MCF 10A (cell line): ENCODE measurements at places on chromosomes 13 and 19. TPM values are rescaled to one million over a fixed set of nuclear protein-coding genes. Genes with fewer than 3 reads are reported as not detected.

DNA sequence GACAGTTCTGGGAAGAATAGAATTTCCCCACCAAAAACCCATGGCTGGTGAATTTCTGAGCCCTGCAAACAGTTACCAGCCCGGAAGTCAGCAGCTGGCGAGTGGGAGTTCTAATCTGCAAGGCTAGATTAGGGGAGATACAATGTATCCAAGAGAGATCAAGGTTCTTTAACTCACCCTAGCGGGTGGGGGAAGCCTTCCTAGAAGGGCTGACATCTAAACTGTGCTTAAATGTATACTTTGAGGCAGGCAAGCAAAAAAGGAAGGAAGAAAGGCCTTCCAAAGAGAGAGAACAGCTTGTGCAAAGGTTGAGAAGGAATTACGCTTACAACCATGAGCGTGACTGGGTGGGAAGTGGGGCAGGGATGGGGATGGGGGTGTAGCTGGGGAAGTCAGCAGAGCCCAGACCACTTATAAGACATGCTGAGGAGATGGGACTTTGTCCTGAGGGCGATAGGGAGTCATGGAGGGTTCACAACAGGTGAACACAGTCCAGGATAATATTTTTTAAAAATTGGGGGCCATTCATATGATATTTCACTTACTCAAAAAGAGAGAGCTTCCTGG lies 20.8 kb upstream of the ZNRF4 start:
- DNase-seq, result no peak

DNA sequence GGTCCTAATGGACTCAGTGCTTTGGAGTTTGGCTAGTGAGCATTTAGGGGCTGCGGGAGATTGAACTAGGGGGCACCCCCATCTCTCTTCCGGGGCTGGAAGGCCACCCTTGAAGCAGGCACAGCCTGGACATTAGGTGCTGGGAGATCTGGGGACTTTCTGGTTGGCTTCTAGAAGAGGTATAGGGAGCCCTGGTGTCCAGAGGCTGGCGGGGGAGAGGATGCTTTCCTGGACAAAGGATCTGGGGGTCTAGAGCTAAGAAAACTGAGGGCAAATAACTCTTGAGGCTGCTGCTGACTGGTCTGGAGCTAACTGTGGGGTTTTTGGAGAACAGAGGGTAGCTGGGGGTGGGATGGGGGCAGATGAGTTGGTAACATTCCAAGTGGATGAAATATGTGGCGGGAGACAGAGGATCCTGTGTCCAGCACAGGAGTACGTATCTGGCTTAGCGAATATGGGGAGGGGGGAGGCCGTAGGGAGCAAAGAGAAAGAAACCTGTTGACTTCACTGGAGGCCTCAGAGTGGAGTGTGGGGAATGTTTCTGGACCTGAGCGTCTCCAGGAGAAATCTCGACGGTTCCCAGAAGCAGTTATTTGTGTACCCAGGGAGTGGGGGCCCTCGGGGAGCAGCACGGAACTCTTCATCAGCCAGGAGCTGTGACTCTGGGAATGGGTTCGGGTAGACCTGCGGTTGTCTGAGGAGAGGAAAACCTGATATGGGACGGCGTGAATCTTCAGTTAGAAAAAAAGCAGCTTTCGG lies 1.4 kb downstream of the HNRNPUL1 start:
- DNase-seq, result peak; percentile 22

C19orf67 gene
- not detected in 2 replicates for total RNA-seq

- DNase-seq, result no peak
Measured at GRCh38 chr19:8488365-8488764, 14.1 kb downstream of the PRAM1 start.

MAMSTR gene
- total RNA-seq, result 0.22 and 0.65 TPM in 2 replicates

LGALS7B gene
- total RNA-seq, result 2.5 and 2.6 TPM in 2 replicates

DNA sequence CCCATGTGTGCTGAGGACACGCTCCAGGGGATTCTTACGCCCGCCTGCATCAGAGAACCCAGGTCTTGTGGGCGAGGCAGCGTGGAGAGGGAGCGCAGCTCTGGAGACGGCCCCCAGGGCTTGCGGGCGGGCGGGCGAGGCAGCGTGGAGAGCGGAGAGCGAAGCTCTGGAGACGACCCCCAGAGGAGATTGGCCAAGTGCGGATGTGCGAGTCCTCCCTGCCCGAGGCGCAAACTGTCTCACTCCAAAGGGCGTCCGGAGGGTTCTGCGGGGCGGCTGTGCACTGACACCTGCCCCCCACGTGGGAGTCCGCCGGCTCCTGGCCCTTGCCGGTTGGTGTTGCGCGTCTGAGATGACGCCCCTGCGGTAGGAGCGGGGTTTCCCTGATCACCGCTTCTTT lies 39.8 kb downstream of the MCF2L start:
- DNase-seq, result no peak

CYP4F8 gene
- not detected in 2 replicates for total RNA-seq

PLIN3 gene
- total RNA-seq, result 64.3 and 71.7 TPM in 2 replicates

GRCh38 chr13:24228852-24229458 lies 68.4 kb downstream of the SPATA13 start:
- peak; percentile 68 for DNase-seq

DNA sequence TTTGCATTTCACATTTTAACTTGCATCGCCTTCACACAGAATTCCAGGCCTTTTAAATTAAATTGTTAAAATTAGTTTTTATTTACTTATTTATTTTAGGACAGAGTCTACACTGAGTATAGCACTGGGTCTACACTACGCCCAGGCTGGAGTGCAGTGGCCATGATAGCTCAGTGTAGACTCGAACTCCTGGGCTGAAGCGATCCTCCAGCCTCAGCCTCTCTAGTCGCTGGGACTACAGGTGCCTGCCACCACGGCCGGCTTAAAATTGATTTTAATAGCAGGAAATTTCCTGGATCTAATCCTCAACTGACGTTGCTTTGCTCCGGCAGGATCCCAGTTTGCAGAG lies 301 bp upstream of the ZNF610 start:
- DNase-seq, result no peak

DNA sequence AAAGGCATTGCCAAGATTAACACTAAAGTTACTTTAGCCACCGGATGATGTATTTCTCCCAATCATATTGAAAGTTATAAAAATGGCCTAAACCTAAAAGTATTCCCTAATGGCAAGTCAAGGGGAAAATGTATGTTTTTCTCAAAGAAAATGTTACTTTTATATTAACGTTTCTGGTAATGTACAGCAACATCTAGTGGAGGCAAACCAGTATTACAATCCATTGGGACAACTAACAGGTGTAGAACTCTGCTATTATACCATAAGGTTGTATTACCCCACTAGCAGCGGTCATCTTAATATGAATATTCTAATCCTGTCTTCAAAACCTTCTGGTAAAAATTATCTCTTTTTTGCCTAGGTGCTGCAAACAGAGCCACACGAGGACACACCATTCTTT lies 69.2 kb downstream of the ZNF100 start:
- peak; percentile 11 for DNase-seq

DNA sequence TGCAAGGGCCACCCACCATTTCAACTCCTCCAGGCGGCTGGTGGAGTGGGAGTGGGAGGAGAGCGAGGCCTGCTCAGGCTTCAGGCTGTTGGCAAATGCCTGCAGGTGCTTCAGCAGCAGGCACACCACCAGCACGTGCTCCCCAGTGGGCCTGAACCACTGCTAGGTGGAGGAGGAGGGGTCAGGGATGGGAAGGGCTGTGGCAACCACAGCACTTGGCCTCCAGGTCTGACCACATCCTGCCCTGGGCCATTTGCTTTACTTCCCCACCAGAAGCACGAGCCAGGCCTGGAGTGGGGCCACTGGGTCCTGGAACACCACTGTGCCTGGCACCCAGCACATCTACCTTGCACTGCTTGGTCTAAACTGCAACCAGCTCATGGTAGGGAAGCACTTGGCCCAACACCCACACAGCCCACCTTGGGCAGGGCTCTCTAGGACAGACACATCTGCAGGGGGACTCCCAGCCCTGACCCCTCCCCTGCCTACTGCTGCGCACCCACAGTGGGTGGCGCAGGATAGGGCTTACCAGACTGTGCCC lies 26.2 kb downstream of the TUBA3C start:
- no peak for DNase-seq

DNA sequence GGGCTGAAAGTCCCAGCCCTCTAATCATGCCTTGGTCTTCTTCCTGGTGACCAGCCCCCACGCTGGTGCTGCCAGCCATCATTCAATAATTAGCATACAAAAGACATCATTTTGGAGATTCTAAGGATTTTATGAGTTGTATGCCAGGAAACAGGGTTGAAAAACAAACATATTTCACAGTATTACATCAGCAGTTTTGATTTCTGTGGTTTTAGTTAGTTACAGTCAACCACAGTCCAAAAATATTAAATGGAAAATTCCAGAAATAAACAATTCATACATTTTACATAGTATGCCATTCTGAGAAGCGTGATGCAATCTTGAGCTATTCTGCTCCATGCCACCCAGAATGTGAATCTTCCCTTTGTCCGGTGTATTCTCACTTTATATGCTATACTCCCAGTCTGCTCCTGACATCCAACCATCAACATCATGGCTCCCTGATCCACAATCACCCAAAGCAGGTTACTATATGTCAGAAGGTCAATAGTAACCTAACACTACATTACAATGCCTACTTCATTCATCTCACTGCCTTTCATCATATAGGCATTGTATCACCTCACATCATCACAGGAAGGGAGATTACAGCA lies 49.2 kb downstream of the STOML3 start:
- DNase-seq, result peak; percentile 4

- DNase-seq, result no peak
Measured at GRCh38 chr19:54416695-54417491, 1.6 kb downstream of the TTYH1 start.

DNA sequence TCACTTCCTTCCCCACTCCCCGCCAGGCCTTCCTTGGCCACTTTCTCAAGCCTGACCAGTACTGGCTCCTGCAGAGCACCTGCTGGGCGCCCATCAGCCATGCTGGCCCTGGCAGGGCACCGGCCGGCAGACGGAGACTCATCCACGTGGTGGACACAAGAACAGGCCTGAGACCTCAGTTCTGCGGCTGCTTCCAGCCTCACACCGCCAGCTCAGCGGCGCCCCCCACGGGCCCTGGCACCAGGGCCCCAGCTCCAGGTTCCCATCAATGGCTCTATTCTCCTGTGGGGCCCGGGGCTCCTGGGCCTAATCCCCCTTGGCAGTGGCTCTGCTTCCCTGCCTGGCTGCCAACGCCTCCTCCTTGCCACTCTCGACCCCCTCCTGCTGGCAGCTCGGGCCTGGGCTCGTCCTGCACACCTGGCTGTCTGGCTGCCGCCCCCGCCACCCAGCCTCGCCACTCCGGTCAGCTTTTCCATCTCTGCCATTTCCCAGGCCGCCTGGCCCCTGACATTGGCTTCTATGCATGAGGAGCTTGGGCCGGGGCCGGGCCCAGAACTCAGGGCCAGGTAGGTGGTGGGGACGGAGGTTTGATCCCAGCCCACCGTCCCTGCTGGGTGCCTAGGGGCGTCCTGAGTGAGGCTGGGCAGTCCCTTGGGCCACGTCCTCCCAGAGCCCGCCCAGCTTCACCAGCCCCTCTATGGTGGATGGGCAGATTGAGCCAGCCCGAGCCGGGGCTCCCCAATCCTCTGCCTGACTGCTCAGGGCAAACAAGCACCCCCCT lies 6.2 kb downstream of the NDUFA11 start:
- no peak for DNase-seq

- no peak for DNase-seq
Measured at GRCh38 chr19:29741776-29742175, 26.7 kb upstream of the C19orf12 start.

DNA sequence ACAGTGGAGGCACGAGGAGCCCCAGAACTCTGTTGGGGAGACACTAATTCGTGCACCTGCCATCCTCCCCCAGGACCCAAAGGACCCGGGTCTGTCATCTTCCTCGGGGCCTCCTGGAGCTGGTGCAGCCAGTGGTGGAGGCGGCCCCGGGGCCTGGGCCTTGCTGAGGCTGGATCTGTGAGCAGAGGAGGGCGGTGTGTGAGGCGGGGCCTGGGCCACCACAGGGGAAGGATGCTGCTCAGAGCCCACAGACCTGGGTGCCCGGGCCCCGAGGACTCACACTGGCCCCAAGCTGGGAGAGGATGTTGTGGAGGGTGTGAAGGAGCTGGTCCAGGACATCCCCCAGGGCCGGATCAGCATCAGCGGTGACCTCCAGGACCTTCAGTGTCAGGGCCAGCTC lies 8.3 kb downstream of the IFNL3 start:
- no peak for DNase-seq

- DNase-seq, result no peak
Measured at GRCh38 chr19:5430237-5430636, 25.0 kb upstream of the ZNRF4 start.

FGF14 gene
- 0.15 TPM in 1 of 2 replicates, not detected in the other for total RNA-seq

DNA sequence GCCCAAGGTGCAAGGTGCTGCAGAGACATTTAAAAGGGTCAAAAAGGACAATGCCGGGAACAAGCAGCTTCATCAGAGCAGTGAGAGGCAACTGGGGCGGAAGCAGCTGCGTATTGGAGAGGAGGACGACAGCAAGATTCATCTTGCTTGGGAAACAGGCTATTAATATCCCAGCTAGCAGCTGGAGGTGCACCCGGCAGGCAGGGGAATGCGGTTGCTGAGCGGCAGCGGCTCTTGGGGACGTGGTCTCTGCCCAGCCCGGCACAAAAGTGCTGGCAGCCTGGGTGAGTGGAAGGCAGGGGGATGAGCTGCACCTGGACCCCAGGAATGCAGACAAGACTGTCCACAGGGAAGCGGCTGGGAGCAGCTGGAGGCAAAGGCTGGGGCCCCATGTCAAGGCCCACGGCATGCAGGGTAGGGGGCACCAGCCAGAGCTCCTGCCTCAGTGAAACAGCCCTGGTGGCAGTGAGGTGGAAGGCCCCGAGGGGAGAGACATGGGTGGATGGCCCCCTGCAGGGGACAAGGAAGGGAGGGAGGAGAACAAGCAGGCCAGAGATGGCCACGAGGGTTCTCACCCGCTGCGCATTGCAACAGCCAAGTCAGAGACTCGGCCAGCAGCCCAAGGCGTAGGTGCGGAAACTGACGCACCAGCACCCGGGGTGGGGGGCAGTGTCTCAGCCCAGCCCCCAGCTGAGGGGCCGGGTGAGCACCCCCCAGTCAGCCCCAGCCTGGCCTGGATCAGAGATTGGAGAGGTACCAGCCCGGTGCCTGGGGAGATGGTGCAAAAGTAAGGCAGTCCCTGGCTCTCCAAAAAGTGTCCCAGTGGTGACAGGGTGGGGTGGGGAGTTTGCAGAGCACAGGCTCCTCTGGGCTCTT lies 34.4 kb downstream of the PEPD start:
- DNase-seq, result no peak

DNA sequence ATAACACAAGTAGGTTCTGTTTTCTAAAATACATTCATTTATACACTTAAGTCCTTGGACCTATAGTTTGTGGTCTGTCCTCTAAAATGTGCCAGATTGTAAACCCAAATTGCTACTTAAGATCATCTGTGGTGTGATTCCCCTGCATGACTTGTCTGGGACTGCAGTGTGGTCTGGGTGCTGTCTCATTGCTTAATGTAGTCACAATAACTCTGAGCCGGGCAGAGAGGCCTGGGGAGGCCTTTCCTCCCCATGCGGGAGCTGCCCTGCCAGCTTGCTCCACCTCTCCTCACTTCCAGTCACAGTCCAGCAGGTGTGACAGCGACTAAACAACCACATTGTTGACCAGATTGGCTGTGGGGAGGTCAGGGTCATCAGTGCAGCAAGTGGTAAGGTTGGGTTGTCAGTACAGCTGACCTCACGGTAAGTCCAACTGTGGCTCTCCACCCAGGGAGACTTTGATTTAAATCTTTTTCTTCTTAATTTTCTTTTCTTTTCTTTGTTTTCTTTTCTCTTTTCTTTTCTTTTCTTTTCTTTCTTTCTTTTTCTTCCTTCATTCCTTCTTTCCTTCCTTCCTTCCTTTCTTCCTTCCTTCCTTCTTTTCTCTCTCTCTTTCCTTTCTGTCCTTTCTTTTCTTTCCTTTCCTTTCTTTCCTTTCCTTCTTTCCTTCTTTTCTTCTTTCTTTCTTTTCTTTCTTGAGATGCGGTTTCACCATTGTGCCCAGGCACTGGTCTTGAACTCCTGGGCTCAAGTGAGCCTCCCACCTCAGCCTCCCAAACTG lies 4.4 kb upstream of the TUBA3C start:
- no peak for DNase-seq
